ENCODE measurements at places on chromosomes 2 and 18. TPM values are rescaled to one million over a fixed set of nuclear protein-coding genes. Genes with fewer than 3 reads are reported as not detected.

CCDC74A gene
- total RNA-seq, result 3.8 TPM

GRCh38 chr2:222433332-222434173 is 9.2 kb downstream of the SGPP2 start:
- DNase-seq, result no peak

- no peak for DNase-seq
These were observed 72.2 kb downstream of the CRIM1 start for GRCh38 chr2:36427790-36428243.

DNA sequence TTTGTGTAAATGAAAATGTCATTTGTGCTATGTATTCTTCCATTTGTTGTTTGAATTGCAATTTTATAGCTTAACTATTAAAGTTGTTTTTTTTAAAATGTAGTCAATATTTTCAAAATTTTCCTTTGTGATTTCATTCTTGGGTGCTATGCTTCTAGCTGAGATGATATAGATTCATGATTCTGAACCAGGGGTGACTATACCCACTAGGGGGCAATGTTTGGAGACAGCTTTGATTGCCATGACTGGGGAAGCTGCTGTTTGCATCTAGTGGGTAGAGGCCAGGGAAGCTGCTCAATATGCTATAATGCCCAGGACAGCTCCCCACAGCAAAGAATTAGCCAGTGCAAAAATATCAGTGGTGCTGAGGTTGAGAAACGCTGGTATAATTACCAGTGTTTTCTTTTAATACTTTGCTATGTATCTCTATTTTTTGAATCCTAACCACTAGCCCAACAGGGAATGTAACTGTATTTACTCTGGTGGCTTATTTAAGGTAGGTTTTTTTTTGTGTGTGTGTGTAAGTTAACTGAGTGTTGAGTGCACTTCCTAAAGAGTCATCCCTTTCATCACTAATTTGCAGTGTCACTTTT is 99.7 kb downstream of the MEP1B start:
- DNase-seq, result peak; percentile 85

DNA sequence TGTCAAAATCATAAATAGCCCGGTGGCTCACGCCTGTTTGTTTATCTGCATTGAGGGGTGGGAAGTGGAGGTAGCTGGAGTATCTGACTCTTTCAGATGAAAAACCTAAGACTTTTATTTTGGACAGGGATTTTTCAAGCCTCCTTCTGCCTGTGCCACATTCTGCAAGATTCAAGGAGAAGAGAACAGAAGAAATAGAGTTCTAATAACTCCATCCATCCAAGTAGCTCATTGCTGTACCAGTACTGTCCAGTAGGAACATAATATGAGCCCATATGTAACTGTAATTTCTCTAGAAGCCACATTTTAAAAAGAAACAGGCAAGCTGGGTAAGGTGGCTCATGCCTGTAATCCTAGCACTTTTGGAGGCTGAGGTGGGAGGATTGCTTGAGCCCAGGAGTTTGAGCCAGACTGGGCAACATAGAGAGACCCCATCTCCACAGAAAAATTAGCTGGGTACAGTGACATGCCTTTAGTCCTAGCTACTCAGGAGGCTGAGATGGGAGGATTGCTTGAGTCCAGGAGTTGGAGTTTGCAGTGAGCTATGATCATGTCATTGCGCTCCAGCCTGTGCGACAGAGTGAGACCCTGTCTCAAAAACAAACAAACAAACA is 35.4 kb upstream of the NT5DC4 start:
- DNase-seq, result no peak

- DNase-seq, result no peak
These were observed 58.3 kb upstream of the PNPT1 start for GRCh38 chr2:55751966-55752365.

DNA sequence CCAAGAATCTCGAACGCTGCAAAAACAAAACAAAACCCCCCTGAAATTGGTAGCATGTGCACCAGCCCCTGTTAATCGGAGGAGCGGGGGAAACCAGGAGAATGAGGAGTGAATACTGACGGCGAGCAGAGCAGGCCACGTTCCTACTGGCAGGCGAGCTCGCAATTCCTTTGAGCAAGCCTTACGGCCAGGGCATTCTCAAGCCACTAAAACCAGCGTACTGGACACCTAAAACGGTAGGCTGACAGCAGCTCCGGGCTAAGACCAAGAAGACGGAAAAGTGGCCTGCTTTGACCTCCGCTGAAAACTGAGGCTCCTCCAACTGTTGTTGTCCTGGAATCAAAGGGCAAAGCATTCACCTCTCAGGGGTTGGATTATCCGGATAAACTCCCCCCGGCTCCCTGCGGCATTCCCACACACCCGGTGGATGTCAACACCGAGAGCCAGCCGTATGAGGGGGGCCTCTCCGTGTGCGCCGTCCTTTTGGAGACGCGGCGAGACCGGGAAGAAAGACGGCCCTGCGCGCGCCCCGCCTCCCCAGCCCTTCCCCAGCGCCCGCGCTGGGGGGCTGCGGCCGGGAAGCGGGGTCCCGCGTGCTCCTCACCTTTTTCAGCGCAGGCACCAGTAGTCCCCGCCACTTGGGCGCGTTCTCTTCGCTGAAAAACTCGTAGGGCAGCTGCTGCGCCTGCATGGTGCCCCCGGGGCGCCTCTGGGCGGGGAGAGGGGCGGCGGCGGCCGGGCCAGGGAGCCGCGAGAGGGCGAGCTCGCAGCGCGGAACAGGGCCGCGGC is 925 bp downstream of the SOS1 start:
- DNase-seq, result peak; percentile 62

DNA sequence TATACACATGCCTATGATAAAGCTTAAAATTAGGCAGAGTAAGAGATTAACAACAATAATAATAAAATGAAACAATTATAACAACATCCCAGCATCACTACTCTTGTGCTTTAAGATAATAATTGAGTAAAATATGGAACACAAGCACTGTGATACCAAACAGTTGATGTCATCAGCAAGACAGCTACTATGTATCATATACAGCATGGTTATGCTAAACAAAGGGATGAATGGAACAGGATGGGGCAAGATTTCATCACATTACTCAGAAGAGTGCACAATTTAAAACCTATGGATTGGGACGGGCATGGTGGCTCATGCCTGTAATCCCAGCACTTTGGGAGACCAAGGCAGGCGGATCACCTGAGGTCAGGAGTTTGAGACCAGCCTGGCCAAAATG is 1221.0 kb downstream of the SUCLG1 start:
- no peak for DNase-seq

THSD7B gene
- not detected for total RNA-seq

TP53I3 gene
- 16.6 TPM for total RNA-seq

GRCh38 chr2:160055726-160056108 is 6.7 kb downstream of the PLA2R1 start:
- no peak for DNase-seq

- DNase-seq, result no peak
These were observed 1.3 kb downstream of the LCLAT1 start for GRCh38 chr2:30448308-30448707.

GRCh38 chr2:96554293-96555145 is 18.0 kb downstream of the ARID5A start:
- DNase-seq, result peak; percentile 64

AQP12B gene
- not detected for total RNA-seq

FRZB gene
- total RNA-seq, result not detected

GRCh38 chr2:105417857-105418436 is 19.1 kb upstream of the FHL2 start:
- no peak for DNase-seq

- no peak for DNase-seq
These were observed 72.4 kb upstream of the CCDC150 start for GRCh38 chr2:196566961-196567666.

- DNase-seq, result no peak
These were observed 64.6 kb downstream of the LTBP1 start for GRCh38 chr2:33011373-33011772.

DNA sequence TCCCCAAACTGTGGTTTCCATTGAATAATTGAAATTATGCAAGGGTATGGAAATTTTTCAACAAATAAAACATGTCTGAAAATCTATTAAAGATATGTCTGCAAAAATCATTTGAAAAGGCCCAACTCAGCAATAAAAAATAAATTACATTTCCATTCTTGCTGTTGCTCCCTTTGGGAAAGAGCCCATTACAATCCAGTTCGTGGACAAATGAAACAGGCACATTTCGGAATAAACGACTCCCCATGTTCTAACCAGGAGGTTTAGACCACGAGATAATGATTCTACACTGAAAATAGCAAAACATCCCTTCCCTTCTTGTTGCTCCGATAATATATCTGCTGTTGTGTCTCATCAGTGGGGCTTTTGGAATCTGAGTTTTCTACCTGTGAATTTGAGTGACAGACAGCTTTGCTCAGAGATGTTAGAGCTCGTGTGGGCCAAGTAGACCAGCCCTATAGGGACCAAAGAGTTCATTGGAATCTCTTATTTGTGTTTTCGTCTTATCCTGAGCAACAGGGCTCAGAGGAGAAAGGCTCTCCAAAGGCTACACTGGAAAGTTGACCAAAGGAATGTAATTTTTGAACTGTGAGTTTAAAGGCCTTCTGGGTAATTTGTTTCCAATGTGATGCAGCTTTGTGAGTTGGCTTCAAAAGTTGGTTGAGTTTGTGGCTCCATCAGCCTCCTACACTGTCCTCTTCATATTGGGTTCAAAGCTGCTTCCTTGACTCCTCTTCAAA is 119.5 kb downstream of the ACTR3 start:
- no peak for DNase-seq

LYPD6B gene
- not detected for total RNA-seq

DNA sequence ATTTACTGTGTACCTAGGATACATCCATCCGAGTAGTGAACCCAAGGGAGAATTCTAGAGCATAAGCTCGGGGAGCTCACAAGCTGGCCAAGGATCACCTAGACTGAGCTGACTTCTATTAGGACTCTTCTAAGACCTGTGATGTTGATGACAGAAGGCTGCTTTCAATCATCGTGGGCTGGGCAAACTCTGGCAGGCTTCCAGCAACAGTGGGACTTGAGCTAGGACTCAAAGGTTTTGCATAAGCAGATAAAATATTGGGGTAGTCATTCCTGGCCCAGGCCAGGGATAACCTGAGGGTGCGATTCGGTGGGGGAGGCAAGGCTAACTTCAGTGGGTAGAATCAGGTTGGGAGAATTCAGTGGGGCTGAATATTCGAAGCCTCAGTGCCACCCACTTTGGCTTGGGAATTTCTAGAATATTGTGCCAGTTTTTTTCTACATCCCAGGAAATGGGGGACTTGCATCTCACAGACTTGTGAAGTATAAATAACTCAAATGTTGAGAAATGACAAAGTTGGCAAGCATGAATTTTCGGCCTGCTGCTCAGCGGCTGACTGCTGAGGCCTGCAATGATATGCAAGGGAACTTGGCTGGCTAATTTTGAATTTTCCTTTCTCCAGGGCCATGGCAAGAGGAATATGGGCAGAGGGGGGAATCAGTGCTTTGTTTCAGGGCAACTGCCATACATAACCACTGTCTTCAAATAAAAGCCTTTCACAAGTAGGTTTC is 274.3 kb downstream of the PRKCE start:
- DNase-seq, result no peak

GRCh38 chr2:184683911-184684310 is 85.6 kb downstream of the ZNF804A start:
- DNase-seq, result no peak

DNA sequence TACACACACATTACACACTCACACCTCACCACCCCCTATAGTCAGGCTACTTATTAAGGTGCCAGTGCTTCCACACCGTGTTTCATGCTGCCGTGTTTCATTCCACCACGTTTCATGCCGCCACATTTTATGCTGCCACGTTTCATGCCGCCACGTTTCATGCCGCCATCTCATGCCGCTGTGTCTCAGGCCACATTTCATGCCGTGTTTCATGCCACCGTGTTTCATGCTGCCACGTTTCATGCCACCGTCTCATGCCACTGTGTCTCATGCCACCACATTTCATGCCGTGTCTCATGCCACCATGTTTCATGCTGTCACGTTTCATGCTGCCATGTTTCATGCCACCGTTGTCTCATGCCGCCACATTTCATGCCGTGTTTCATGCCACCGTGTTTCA is 65.1 kb downstream of the MBOAT2 start:
- DNase-seq, result no peak

TGFA gene
- 2.4 TPM for total RNA-seq

PCARE gene
- total RNA-seq, result not detected

DNA sequence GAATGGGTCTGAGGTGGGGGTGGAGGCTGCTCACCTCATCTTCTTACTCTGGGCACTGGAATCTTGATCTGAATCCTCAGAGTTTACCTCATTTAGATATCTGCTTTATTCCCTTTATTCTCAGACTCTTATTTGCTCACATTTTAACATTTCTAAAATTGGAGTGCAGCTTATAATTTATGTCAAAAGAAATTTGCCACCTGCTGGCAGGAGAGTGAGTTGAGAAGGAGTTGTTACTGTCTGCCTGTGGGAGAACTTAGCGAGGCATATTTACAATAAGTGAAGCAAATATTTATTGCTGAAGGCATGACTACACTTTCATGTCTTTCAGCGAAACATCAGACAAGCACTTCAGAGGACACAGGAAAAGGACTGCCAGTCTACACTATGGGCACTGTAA is 16.4 kb upstream of the KIAA2012 start:
- peak; percentile 44 for DNase-seq

DNA sequence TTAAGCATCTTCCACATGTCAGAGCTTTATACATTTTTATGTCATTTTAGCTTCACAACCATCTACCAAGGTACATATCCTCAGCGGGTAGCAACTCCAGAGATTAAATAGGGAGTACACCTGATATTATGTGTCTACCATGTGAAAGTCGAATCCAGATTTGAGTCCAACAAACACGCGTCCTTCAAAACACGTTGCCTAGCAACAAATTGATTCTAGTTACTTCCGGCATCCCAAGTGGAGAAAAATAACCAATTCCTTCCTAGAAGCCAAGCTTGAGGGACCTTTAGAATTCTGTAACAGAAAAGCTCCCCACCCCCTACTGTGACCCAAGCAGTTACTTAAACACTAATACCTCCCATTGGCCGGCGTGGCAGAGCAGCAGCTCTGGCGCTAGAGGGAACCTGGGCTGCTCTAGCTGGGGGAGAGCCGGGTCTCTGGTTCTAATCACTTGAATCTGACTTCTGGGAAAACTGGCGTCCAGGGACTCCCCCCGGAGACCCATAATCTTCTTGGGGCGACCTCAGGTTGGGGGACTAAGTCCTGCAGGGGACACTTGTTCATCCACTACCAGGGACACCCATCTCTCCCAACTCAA is at the start of gene ERICH2:
Gene ERICH2 (plus strand): TSS at position 371 of the 598 bp plus-strand sequence. CDS start 304 bp downstream, outside the sequence.
- peak; percentile 70 for DNase-seq
